ENCODE measurements at places on chromosomes 6 and 20.

DNA sequence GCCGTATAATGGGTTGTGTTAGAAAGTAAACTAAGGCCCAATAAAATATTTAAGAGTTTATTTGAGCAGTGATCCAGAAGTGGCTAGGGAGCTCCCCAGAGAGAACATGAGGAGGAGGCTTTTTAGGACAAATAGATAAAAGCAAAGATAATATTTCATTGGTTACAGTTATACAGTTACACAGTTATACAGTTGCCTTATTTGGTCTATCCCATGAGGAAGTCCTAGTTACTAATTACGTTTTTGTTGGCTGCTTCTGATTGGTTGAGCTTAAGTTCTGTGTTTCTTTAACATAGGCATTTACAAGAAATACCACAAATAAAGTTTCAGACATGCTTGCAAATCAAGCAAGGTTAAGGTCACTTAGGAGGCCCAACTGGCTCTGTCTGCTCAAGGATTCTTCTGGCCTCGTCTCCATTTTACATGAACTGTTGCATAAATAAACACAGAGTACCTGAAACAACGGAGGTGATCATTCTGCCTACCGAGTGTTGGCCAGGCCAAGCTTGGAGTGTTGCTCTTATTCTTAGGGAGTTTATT is 7.0 kb downstream of the UBD start:
- DNase-seq = peak; percentile 61

- no peak for DNase-seq
Observed at GRCh38 chr6:33878562-33878961, 74.8 kb upstream of the MLN start.

GRCh38 chr6:45763281-45763680 is 252.4 kb downstream of the CLIC5 start:
- DNase-seq = no peak

GRCh38 chr6:143549221-143549948 is 37.9 kb upstream of the FUCA2 start:
- peak; percentile 16 for DNase-seq

GRCh38 chr20:44279228-44279627 is 31.8 kb downstream of the FITM2 start:
- peak; percentile 91 for DNase-seq

- no peak for DNase-seq
Observed at GRCh38 chr6:27872642-27873020, 39.6 kb downstream of the OR2B2 start.

DNA sequence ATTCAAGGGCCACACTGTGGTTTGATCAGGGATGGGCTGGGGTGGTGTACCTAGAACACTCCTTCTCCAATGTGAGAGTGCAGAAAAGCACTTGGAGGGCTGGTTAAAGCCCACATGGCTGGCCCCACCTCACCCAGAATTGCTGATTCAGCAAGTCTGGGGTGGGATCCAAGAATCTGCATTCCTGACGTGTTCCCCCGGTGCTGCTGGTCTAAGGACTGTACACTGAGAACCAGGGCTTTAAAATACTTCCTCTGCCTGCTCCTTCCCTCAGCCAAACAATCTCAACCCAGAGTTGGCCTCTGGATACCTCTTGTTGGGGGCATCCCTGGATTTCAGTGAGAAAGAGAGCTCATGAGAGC is 13.4 kb upstream of the OCSTAMP start:
- DNase-seq = no peak

DNA sequence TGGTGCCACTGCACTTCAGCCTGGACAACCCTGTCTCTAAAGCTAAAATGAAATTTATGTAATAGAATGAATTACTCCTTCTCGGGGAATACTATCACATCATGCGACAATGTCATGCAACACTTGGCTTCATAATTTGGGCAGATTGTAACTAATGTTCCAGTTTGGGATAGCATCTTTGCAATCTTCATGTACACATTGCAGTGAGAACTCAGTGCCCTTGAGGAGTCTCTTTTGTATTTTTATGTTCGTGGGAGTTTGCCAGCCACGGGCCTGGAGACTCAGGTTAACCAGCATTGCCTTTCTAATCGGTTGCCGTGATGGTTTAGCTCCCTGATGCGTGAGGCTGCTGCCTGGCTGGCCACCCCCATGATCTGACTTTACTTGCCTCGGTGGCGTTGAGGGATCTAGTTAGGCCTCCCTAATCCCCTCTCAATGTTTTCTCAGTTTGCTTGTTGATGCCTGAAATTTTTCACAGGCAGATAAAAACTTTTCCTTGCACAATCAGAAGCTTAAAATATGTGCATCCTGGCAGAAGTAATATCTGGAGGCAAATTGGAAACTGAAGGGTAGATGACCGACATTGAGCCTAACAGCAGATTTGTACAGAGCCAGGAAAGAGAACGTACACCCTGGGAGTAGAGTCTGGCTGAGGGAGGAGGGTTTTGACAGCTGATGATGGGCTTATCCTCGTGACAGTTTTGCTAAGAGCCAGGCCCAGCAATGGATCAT is 2.4 kb downstream of the GMPR start:
- no peak for DNase-seq

DNA sequence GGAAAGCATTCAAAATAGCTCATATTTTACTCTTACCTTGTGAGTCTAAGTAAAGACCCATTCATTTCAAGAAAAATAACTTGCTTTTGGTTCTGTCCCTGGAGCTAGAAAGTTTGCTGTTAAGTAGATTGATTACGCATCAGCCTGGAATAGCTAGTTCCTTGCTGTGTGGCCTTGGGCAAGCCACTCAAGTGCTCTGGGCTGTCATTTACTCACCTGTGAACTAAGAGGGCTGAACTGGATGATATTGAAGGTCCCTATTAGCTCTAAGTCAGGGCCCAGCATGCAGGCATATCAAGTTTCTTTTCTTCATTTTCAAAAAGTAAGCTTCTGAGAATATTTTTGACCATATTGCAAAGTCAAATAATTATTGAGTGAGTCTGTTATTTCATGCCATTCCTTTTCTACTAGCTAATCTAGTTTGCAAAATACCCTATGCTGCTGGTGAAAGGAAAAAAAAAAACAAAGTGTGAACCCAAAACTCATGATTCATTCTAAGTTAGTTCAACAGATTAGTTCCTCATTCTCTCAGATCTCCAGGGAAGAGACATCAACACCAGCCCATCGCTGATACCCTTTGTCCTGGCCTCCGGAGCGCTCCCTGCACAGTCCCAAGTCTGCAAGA is 106.5 kb upstream of the GMDS start:
- no peak for DNase-seq

DNA sequence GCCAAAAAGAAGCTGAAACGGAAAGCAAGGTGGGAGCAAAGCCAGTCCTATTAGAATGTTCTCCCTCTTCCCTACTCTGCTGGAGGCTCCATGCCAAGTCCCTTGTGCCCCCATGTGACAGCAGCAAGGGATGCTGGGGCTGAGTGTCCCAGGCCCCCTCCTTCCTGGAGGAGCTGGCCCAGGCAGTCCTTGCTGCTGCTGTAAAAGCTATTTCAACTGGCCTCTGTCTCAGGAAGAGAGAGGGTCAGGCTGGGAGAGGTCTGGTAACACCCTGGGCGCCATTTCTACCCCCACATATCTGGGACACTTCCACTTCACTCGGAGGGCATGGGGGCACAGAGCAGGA is 25.0 kb downstream of the TTBK1 start:
- no peak for DNase-seq

- DNase-seq = no peak
Observed at GRCh38 chr6:65014006-65014405, 693.0 kb downstream of the EYS start.

DNA sequence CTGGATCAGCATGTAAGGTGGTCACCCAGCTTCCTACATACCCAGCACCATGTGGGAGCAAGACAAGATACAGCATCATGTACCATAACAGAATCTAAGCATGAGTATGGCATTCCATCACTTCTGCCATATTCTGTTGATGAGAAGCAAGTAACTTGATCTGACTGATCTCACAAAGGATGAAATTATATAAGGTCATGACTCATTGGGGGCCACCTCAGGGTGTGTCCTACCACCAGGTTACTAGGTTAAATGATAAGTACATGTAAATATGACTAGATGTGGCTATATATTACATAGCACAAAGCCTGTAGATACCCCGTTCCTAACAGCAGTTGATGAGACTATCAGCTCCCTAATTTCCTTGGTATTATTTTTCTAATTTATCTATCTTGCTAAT is 213.1 kb downstream of the DOK5 start:
- no peak for DNase-seq

- peak; percentile 76 for DNase-seq
Observed at GRCh38 chr6:69917834-69918233, 51.5 kb downstream of the COL19A1 start.

DNA sequence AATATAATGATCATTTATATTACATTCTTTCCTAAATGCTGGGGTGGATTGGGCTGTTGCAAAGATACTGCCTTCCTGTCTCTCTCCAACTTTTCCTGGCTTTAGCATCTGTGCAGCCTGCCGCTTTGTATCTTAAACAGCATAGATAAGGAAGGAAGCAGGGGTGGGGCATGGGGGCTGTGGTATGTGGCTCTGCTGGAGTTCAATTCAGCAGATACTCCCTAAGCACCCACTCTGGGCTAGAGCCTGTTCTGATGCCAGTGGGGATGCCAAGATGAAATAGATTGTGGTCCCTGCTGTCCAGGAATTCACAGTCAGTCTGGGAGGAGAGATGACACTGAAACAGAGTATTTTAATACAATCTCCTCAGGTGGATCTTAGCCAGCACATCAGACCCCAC is 56.8 kb downstream of the EIF2S2 start:
- DNase-seq = no peak

GRCh38 chr6:98827295-98828159 is 6.8 kb upstream of the POU3F2 start:
- DNase-seq = no peak

- DNase-seq = no peak
Observed at GRCh38 chr20:35296101-35296554, 3.9 kb upstream of the FAM83C start.

- DNase-seq = no peak
Observed at GRCh38 chr6:4644996-4645395, 131.2 kb upstream of the CDYL start.

GRCh38 chr6:105522626-105523322 is 119.9 kb upstream of the PREP start:
- peak; percentile 21 for DNase-seq

DNA sequence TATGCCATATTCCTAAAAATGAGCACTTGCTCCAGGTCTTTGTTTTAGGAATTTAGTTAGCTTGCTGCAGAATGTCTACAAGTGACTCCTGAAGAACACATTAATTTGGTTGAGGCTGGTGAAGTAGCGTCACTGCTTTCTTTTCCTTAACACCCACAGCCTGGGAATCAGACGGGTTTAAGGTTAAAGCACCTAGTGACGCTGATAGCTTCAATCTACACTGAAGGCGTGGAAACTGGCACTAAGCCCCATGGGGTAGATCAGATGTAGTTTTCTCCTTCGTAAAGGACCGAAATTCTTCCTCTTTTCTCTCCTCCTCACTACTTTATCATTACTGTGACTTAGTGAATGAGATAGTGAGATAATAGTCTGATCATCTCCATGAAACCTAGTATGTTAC is 90.3 kb downstream of the TBC1D7 start:
- DNase-seq = no peak

DNA sequence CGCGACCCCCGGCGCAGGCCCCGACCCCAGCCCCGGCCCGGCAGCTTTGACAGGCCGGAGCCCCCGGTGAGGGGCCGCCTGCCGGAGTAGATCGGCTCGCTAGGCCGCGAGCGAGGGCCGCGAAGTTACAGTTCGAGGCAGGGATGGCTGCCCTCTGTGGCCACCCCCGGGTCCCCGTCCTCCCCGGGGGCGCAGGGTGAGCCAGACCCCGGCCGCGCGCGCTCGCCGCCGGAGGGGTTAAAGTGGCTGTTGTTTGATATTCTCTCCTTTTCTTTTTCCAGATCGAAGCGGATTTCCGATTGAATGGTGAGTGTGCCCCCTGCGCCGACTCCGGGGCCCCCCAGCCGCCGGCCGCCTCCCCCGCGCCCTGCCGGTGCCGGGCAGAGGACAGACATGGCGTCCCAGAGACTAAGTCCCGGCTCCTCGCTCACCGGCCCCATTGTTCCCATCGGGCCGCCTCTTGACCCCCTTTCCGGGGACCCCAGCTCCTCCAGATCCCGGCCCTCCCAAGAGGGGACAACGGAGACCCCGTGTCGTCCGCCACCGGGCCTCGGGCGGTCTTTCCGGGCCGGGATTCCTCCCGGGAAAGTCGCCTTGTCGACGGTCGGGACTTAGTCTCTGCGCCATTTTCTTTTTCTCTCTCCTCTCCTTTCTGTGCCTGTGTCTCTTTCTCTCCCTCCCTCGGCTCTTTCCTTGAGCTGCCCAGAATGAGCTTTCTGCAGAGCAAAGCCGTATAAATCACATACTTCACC is 704 bp downstream of the TOP1 start:
- DNase-seq = no peak

GRCh38 chr6:68468244-68468884 is 166.7 kb upstream of the ADGRB3 start:
- no peak for DNase-seq

DNA sequence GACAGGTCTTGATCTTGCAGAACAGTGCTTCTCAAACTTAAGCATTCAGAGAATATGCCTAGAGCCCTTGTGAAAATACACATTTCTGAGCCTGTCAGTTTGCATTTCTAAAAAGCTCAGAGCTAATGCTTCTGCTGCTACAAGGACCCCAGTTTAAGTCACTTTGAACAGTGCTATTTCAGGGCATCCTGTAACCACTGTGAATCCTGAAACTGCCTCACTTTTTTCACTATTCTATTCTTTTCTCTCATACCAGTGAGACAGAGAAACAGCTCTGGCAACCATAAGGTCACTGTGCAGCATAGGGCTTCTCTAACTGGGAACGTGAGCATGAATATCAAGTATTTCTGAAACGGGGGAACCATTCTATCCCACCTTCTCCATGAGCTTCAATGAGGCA is 51.2 kb downstream of the LGSN start:
- no peak for DNase-seq

GRCh38 chr6:26520237-26520849 is 17.8 kb upstream of the HMGN4 start:
- DNase-seq = no peak

DNA sequence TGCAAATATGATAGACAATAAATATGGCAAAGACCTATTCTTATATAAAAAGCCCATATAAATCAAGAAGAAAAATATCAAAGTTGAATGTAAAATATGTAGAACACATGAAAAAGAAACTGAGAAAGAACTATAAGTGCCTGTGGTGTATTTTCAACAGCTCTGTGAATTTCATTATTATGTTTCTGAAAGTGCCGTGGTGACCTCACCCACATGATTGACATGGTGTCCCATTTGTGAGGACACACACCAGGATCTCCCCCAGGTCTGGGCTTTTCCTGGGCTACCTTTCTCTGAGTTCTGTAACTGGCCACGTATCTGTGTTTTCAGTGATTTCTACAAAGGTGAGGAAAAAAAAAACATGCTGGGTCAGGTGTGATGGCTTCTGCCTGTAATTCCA is 86.7 kb downstream of the BMP6 start:
- DNase-seq = no peak

GRCh38 chr6:43376551-43376981 is 7.1 kb upstream of the ZNF318 start:
- DNase-seq = no peak

GRCh38 chr6:167892835-167893815 is 66.4 kb downstream of the AFDN start:
- DNase-seq = peak; percentile 69
